ENCODE measurements at places on chromosomes 11 and 22.

DNA sequence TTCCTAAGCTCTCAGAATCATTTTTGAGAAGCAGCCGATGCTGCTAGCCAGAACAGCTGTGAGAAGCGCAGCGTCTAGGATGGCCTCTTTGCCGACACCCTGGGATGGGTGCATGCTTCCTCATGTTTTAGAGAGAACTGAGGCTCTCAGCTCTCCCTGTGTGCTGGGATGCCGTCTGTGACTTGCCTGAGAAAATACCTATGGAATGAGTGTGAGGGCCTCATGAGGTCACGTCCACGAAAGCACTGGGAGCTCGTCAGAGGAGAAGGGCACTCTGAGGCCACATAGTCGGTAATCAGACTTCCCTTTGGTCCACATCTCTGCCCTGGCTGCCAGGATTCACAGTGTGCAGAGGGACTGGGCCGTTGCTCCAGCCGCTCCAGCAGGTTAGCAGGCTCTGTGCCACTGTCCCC is 54.7 kb downstream of the MICAL3 start:
- peak; percentile 96 for DNase-seq

DNA sequence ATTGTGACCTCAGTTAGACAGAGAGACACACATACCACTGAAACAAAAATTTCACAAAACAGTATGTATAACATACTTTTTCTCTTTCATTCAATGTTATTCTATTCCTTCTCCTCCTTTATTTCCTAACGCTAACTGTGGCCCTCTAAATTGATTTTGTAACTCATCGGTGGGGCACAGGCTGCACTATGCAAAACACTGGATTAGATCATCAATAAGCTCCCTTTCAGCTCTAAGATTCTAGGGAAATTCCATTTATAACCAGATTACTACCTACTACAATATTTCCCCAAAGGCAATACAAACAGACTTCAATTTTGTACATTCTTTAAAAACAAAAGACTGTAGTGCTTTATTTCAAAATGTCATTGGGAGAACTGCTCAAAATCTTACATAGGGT is 6.1 kb downstream of the FJX1 start:
- DNase-seq = no peak

GRCh38 chr11:106466521-106467080 is 389.1 kb downstream of the AASDHPPT start:
- peak; percentile 75 for DNase-seq

- peak; percentile 65 for DNase-seq
Observed at GRCh38 chr11:15819679-15820286, 536.6 kb downstream of the SOX6 start.

DNA sequence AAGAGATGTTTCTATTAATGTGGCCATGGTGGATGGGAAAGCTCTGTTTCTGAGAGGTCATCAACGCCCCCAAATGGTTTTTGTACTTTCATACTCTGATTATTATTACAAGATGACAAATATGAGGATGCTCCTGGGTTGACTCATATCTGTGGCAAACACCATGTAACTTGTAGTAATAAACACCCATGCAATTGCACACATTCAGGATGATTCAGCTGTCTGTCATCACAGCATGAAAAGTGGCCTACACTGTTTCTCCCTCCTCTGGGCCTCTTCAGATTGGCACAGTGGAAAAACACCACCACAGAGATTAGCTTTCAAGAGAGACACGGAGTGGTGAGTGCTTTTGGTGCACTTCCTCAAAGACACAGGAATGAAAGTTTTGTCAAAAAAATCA is 85.4 kb downstream of the MTNR1B start:
- DNase-seq = peak; percentile 89

GRCh38 chr22:36580846-36581245 is 51.9 kb upstream of the EIF3D start:
- no peak for DNase-seq

GRCh38 chr11:69018924-69019323 is 5.9 kb upstream of the MRGPRF start:
- no peak for DNase-seq

DNA sequence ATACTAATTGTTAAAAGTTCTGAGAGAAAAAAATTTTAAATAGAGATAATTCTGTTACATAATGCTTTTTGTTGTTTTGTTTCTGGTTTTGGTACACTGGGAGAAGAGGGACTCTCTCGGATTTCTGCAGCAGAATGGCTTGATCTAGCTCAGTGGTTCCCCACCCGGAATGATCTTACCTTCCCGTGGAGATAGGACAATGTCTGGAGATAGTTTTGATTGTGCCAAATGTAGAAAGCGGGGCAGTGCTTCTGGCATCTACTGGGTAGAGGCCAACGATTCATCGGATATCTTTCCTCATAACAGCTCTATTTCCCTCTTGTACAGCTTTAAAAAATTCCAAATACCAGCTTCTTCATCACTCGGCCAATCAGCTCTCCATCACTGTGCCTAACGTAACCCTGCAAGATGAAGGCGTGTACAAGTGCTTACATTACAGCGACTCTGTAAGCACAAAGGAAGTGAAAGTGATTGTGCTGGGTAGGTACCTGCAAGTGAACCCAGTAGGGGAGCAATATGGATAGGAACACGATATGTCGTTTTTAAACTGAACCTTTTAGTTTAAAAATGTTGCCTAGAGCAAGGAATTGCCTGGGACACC is 13.2 kb downstream of the CRTAM start:
- no peak for DNase-seq

DNA sequence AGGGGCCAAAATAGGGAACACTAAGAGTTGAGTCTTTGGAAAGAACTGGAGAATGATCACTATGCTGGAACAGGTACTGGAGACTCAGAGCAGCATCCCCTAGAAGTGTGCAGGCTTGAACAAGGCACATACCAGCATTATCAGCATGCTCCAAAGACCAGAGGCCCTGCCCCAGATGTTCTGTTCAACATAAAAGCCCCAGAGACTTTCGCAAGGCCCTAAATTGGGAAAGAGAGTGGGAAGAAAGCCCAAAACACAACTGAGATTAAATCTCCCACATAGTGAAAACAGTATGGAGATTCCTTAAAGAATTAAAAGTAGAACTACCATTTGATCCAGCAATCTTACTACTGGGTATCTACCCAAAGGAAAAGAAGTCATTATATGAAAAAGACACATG is 9.4 kb downstream of the CNGA4 start:
- peak; percentile 88 for DNase-seq

DNA sequence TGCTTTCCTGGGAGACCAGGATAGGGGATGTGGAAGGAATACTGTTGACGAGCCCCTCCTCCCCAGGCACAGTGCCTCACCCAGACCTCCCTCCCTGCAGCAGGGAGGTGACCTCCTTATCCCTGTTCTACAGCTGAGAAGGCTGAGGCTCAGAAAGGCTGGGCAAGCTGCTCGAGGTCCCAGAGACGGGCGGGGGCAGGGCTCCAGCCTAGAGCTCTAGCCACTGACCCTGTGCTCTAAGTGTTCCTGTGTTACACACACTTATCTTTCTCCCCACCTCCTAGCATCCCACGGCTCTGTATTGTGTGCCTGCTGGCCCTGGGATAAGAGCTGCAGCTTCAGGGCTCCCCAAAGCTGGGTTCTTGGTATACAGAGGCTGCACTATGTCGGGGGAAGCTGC is 7.9 kb downstream of the CCDC134 start:
- DNase-seq = no peak

DNA sequence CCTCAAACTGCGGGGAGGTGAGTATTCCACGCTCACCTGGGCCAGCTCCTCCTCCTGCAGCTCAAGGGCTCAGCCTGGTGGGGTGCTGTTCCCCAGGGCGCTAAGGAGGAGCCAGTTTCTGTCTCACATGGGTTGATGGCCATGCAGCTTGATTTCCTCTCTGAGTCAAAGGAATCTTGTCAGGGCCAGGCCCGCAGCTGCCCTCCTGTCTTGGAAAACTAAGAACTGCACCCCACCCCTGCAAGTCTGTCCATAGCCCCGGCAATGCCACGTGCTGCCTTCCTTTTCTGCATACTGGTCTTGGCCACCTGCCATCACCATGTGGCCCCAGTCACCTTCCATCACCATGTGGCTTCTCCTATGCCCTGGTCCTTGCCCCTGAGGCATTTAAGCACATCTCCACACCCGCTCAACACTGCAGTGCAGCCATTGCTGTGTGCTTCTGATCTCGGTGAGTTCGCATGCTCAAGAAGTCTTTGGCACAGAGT is 35.2 kb upstream of the CLDN5 start:
- no peak for DNase-seq

GRCh38 chr11:3155691-3156258 is 9.3 kb downstream of the OSBPL5 start:
- DNase-seq = no peak

GRCh38 chr11:76801225-76801624 is 18.1 kb downstream of the TSKU start:
- no peak for DNase-seq

DNA sequence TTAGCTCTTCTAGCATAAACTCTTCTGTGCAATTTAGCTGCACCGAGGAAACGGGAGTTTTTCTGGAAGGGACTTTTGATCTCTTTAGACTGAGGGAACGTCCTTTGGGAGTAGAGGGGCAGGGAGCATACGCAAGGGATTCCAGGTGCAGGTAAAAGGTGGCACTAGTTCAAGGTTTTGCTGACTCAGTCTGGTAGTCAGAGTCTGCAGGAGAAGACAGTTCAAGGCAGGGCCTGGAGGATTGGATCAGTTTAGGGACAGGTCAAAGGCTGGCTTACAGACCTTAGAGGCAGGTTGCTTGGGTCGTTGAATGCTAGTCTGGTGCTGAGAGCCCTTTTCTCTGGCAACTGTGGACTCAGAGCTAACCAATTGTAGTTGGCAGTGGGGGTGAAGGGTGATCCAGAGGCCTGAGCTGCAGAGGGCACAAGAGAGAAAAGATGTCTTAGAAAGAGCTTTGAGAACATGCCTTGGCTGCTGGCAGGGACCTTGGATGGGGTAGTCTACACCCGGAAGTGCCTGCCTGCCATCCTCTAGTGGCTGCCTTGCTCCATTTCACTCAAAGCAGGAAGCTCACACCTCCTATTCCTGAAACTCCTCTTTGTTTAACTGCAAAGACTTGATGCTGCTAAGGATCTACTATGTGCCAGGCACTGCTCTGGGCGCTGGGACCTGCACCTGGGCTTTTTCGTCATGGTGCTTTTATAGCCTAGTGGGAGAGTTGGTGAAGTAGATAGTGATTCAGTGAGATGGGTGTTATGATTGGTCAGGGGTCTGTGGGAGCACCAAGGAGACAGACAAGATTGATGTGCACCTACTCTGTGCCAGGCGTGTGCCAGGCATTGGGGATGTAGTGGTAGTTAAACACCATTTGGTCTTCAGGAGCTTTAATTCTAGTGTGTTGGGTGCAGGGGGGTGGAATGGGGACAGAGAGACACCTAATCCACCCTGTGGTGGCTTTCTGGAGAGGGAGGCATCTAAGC is 17.1 kb downstream of the MIAT start:
- no peak for DNase-seq

DNA sequence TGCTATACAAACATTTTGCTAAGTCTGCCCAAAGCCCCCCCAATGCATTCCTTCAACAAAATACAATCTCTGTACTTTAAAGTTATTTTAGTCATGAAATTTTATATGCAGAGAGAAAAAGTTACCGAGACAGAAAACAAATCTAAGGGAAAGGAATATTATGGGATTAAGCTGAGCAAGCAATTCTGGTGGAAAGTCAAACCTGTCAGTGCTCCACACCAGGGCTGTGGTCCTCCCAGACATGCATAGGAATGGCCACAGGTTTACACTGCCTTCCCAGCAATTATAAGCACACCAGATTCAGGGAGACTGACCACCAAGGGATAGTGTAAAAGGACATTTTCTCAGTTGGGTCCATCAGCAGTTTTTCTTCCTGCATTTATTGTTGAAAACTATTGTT is 92.4 kb downstream of the RRAS2 start:
- no peak for DNase-seq

GRCh38 chr11:86625544-86625943 is 46.9 kb downstream of the ME3 start:
- DNase-seq = no peak

DNA sequence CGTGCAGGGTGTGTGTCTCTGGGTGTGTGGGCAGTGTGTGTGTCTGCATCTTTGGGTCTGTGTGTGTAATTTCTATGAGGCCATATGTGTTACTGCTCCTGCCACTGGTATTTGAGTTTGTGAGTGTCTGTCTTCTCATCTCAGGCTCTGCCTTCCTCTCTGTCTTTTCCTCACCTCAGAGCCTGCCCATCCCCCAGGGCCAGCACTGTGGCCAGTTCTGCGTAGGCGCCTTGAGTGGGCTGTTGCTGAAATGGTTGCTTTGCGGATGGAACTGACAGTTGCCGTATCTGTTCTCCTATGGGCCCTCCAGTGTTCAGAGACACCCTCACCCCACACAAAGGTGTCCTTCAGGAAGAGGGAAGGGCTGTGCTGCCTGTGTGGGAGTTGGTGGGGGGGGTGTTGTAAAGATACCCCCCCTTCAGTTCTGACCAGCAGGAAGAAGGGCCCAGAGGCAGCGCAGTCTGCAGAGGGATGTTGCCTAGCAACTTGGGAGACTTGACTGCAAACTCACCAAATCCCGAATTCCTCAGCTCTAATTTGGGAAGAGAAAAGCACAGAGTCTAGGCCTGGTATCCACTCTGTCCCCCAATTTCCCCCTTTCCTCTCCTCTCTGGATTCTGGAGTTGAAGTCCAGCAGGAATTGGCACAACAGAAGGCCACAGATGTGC is 2.0 kb upstream of the NRGN start:
- no peak for DNase-seq

GRCh38 chr22:37544955-37545702 is 15.2 kb upstream of the CDC42EP1 start:
- peak; percentile 79 for DNase-seq

- DNase-seq = no peak
Observed at GRCh38 chr11:35151683-35152280, 12.8 kb downstream of the CD44 start.

GRCh38 chr11:122192634-122193255 is 76.7 kb upstream of the BLID start:
- DNase-seq = peak; percentile 50

Data from fibroblast of pulmonary artery (primary cell).